ENCODE measurements at places on chromosomes 3 and 15.

GRCh38 chr3:158678687-158679086 lies 6.2 kb upstream of the LXN start:
- no peak for DNase-seq

- DNase-seq, result no peak
Observed at GRCh38 chr15:83163032-83163431, 44.6 kb downstream of the HDGFL3 start.

DNA sequence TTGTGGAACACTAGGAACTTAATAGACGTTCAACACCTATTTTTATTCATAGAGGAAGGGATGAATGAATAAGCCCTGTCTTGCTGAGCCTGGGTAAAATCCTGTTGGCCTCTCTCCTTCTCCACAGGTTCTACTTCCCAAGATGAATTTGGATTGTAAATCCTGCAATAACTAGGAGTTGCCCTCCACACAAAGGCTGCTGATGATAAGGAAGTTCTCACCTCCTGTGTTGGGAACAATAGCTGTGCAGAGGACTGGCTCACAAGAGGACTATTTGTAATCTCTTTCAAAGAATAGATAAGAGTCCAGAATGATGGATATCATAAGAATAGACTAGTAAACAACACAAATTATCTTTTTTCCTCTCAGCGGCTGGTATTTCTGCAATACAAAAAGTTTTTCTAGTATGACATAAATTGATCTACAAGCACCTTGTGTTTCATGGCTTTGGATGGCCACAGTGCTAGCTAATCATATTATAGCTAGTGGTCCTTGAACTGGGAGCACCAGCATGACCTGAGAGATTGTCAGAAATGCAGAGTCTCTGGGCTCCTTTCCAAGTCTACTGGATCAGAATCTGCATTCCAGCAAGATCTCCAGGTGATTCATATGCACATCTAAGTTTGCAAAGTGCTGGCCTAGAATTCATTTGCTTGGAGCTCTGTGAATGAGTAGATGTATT lies 28.1 kb upstream of the COL6A6 start:
- no peak for DNase-seq

DNA sequence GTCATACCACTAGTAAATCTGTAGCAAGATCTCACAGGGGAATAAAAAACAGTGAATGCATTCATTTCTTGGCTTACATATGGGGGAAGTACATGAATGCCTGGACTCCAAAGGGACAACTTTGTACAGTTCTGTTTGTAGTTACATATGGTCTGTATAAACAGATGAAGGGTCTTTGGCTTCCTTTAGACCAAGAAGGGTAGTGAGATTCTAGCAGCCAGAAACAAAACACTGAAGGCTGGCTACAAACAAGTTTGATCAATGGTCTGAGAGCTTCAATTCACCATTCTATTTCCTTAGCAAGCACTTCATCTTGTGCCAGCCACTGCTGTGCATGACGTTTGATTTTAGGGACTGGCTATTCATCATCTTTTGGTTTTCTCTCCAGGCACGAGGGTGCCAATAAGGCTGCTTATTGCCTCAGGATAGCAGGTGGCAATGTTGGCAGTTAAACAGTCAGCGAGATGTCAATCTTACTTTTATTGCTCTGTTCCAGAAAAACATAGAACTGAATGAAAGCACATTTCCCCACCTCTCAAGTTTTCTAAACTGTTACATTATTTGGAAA lies 313.7 kb upstream of the COL8A1 start:
- DNase-seq, result no peak

DNA sequence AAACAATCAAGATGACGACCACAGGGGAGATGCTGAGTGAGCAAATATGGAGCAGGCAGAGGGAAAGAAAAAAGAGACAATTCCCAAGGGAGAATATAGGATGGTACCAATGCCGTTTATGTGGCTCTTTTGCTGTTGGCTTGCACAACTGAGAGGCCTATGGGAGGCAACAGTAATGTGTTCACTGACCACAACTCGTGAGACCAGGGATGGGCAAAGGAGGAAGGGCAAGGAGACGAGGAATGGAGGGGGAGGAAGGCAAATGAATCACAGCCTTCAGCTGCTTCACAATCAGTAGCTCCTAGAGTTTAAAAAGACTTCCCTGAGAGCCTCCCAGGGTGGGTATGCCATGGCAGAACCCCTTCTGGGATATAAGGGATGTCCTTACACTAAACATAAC lies 131.5 kb downstream of the SLC9A9 start:
- DNase-seq, result no peak

GRCh38 chr15:50463423-50464358 lies 39.5 kb downstream of the USP8 start:
- no peak for DNase-seq

GRCh38 chr3:51538115-51538458 lies 432 bp upstream of the RAD54L2 start:
- DNase-seq, result no peak

DNA sequence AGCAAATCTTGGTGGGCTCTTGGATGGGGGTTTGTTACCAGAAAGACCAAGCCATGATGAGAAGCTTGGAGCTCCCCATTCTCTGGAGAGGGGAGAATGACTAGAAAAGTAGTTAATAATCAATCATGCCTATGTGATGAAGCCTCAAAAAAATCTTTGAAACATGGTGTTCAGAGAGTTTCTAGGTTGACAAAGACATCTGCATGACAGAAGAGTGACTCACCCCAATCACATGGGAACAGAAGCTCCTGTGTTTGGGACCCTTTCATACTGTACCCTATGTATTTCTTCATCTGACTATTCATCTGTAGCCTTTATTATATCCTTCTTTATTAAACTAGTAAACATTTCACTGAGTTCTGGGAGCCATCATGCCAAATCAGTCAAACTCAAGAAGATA lies 87.4 kb downstream of the BCHE start:
- DNase-seq, result no peak

GRCh38 chr15:51837792-51838251 lies 8.4 kb downstream of the TMOD3 start:
- DNase-seq, result peak; percentile 19

DNA sequence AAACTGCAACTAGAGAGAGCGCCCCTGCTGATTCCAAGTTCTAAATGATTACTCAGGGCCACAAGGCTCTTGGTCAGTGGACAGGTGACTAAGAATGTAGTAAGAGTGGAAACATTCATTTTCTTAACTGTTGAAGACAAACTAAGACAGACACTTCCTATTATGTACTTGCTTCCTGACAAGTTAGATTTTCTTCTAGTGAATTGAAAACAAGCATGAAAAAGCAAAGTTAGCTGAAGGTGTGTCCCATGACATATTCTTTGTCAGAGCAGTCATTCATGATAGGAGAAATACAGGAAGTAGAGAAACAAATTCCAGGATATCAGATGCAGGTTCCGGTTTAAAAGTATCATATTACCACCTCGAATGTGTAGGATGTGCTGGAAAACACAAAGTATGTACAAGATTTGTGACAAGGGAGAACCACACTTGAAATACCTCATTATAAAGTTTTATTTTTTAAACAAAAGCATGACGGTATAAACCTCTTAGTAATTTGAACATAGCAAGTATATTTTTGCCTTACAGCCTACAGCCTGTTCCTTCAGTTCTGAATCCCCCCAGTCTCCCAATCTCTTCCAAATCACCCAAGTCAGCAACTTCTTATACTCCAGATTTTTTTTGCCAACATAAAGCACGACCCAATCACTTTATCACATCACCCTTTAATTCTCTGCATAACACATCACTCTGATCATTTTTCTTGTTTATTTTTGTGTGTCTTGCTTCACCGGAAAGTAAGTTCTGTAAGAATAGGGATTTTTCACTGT lies 6.2 kb downstream of the TSPAN3 start:
- no peak for DNase-seq

DNA sequence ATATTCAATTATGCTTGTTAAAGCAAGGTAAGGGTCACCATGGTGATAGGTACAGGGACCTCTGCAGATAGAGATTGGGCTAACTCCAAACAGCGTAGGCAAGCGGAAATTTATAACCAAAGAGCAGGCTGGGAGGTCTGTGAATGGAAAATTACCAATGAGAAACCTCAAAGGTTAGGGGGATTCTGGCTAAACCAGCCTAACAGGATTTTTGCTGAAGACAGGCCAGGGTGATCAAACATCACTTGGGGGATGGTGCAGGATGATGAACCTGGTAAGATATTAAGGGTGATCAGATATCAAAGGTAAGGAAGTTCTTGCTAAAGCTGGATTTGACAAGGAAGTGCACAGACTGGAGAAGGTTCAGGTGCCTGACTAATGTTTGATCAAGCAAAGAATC lies 35.3 kb upstream of the SNRPN start:
- no peak for DNase-seq

GRCh38 chr15:96462768-96463750 lies 132.6 kb downstream of the NR2F2 start:
- no peak for DNase-seq

- DNase-seq, result no peak
Observed at GRCh38 chr3:58514405-58514804, 22.5 kb downstream of the KCTD6 start.

DNA sequence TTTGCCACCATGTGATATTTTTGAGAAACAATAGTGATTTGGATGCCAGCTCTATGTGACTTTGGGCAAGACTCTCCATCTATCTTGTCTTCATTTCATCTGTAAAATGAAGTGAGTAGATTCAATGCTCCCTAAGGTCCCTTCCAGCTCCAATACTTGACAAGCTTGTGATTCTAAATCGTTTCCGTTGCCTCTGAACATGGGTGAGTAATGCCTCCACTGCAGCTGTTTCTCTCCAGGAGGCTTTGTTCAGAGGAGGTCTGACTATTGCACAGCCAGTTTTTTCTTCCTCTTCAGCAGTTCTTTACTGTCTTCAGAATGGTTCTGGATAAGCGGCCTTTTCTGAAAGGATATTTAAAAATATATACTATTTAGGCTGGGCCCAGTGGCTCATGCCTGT lies 14.8 kb upstream of the TMOD3 start:
- no peak for DNase-seq

- DNase-seq, result peak; percentile 32
Observed at GRCh38 chr3:122268257-122269024, 56.6 kb upstream of the CSTA start.

GRCh38 chr3:129233538-129233937 lies 15.9 kb upstream of the COPG1 start:
- DNase-seq, result peak; percentile 75

- DNase-seq, result no peak
Observed at GRCh38 chr3:105899516-105899915, 30.7 kb upstream of the CBLB start.

DNA sequence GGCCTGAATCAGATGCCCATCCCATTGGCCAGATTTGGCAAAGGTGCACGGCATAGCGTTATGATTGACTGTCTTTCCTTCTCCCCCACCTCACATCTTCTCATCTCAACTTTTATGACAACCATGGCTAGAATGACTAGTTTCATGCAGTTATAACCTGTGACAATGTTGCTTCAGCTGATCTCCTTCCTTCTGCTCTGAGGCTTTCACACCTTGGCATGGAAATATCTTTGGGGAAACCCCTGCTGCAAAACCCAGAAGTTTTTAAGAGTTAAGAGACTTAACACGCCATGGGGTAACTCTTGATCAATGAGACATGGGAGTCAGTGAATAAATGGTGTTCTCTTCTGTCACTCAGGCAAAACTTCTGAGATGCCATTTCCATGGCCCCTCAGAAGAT lies 290.7 kb upstream of the MDFIC2 start:
- DNase-seq, result no peak

GRCh38 chr15:59369597-59369996 lies 3.1 kb downstream of the MYO1E start:
- DNase-seq, result no peak

GRCh38 chr3:111324645-111325044 lies 217.4 kb upstream of the CD96 start:
- DNase-seq, result no peak

- DNase-seq, result no peak
Observed at GRCh38 chr3:49484471-49484870, 14.4 kb downstream of the DAG1 start.

- no peak for DNase-seq
Observed at GRCh38 chr3:149013726-149014125, 22.4 kb downstream of the GYG1 start.

DNA sequence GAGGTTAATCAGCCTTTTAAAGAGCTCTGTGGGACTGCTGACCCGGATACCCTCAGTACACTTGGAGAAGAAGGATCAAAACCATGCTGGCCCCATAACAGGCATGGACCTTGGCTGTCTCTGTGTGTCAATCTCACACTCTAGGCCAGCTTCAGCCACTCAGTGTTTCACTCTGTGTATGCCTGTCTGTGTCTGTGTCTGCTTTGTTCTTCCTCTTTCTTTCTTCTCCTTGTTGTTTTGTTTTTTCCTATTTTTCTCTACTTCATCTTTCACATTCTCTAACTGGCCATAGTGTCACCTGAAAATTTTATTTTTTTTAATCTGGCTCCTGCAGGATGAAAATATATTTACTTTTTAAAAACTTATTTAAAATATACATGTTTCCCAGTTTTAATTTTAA lies 51.1 kb downstream of the SERP1 start:
- DNase-seq, result no peak

DNA sequence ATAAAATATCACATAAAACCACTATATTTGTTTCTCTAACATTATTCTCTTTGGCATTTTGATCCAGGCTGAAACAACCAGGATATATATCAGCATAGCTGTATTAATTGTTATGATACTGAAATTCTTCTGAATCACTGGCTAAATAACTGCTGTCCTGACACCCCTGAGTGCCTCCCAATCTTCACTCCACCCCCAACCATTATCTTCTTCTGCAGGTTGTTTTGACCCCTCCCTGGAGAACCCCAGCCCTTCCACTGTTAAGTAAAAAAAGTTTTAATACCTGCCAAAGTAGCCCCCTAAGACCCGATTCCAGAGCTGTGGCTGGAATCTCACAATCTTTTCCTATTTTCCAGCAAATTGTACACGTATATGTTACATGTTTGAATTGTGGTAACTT lies 124.1 kb downstream of the DNAH12 start:
- no peak for DNase-seq

- no peak for DNase-seq
Observed at GRCh38 chr15:31892513-31892912, 137.8 kb upstream of the CHRNA7 start.
